ENCODE measurements at places on chromosomes 4 and X. TPM values are rescaled to one million over a fixed set of nuclear protein-coding genes. Genes with fewer than 3 reads are reported as not detected.

DNA sequence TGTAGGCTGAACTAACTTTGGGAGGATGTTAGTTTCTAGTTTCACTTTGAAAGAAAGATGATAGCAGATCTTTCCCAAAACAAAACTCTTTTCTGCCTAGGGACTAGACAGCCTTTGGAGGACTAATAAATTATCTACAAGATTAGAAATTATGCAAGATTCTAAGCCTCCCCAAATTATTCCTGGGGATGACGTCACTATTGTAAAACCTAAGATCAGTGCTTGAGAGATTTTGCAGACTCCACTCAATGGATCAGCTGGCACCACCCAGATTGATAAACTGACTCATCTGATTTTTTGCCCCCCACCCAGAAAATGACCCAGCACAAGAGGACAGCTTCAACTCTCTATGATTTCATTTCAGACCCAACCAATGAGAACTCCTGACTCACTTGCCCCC lies 1057.9 kb upstream of the DIAPH2 start:
- no peak overlapping the region for H3K27ac ChIP-seq
- DNase-seq = no peak
- H3K4me3 ChIP-seq = no peak overlapping the region
- no peaks in the 10 kb centered on the region for H3K27me3 ChIP-seq
- H3K4me1 ChIP-seq = no peaks in the 10 kb centered on the region

Gene CLDN22
- total RNA-seq = not detected

DNA sequence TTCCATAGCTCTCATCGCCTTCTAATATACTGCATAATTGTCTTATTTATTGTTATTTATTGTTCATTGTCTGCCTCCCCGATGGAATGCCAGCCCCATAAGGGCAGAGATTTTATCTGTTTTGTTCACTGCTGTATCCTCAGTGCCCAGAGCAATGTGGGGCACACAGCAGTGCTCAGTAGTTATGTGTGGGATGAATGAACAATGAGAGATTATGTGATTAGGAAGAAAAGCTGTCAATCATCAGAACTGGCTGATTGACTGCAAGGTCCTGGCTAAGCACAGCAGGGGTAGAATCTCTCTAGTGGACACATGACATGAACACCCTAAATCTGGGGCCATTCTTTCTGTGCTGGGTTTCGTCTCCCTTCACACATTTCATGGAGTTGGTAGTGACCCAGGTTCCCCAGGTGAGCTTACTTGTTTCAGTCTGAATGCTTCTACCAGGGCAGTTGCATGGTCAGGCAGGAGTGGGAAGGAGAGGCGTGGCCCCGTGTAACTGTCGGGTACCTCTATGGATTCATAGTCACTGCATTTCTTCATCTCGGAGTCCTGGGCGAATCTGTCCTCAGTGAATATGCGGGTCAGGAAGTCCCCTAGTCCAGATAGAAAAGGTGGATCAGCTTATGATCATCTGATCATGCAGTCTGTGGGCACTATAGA lies 12.6 kb downstream of the PPEF2 start:
- no peaks in the 10 kb centered on the region for H3K27me3 ChIP-seq
- H3K4me3 ChIP-seq = no peak overlapping the region
- H3K27ac ChIP-seq = no peak overlapping the region
- no peaks in the 10 kb centered on the region for H3K36me3 ChIP-seq
- H3K4me1 ChIP-seq = no peaks in the 10 kb centered on the region

DNA sequence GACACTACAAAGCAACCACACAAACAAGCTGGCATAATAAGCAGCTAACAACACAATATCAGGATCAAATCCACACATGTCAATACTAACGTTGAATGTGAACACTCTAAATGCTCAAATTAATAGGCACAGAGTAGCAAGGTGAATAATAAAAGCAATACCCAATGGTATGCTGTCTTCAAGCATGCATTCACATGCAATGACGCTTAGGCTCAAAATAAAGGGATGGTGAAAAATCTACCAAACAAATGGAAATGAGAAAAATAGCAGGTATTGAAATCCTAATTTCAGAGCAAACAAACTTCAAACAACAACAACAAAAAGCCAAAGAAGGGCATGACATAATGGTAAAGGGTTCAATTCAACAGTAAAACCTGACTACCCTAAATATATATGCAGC lies 74.0 kb upstream of the FAM47B start:
- H3K27ac ChIP-seq = no peak overlapping the region
- H3K4me3 ChIP-seq = no peak overlapping the region
- no peak for DNase-seq
- H3K4me1 ChIP-seq = peaks cover 3% of the 10 kb centered on the region
- no peaks in the 10 kb centered on the region for H3K27me3 ChIP-seq
- H3K36me3 ChIP-seq = peaks cover 3% of the 10 kb centered on the region

DNA sequence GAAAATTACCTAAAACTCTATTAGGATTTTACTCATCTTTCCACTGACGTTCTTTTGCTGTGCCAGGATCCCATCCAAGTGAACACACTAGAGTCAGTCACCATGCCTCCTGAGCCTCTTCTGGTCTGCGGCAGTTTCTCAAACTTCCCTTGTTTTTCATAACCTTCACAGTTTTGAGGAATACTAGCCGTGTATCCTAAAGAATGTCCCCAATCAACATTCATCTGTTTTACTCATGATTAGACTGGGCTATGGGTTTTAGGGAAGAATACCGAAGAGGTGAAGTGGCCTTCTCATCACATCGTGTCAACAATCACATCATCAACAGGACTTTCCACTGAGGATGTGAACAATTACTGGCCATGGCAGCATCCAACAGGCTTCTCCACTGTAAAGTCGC lies 4.8 kb downstream of the LRP2BP start:
- H3K4me1 ChIP-seq = peaks cover 5% of the 10 kb centered on the region
- DNase-seq = no peak
- H3K4me3 ChIP-seq = no peak overlapping the region
- H3K36me3 ChIP-seq = no peaks in the 10 kb centered on the region

- no peaks in the 10 kb centered on the region for H3K27me3 ChIP-seq
- no peak overlapping the region for H3K4me3 ChIP-seq
- DNase-seq = no peak
- no peaks in the 10 kb centered on the region for H3K4me1 ChIP-seq
- H3K36me3 ChIP-seq = no peaks in the 10 kb centered on the region
Observed at GRCh38 chr4:106601519-106601918, 232.9 kb upstream of the GIMD1 start.

Gene RBM46
- 0.09 TPM for total RNA-seq

GRCh38 chrX:31656013-31656412 lies 584.2 kb upstream of the FTHL17 start:
- no peaks in the 10 kb centered on the region for H3K4me1 ChIP-seq
- H3K36me3 ChIP-seq = no peaks in the 10 kb centered on the region
- DNase-seq = no peak
- no peak overlapping the region for H3K27ac ChIP-seq
- H3K4me3 ChIP-seq = no peak overlapping the region
- H3K27me3 ChIP-seq = no peaks in the 10 kb centered on the region

Gene NDUFC1
- 40.6 TPM for total RNA-seq

DNA sequence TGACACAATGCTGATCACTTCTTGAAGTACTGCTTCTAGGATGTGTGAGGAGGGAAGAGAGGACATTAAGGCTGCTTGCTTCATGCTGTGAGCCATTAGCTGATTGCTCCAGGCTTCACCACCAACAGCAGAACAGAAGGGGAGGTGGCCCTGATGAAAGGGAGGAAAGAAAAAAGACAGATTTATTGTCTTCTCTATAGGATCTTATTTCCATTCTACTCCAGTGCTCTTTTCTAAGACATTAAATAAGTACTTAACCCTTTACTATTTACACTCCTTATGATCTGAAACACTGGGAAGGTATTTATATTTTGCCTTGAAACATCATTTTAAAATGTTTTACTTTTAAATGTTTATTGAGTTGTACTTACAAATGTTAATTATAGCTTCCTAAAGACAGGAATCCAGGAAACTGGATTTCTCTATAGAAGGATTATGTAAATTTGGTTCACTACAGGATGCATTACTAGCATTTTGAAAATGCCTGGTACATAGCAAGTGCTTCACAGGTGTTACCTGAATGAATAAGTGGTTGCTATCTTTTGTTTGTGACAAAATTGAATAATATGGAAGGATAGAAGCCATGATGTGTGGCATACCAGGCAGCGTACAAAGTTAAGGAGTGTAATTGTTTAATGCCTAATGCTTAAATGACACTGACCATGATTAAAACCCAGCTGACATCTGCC lies 680.9 kb upstream of the ATOH1 start:
- no peaks in the 10 kb centered on the region for H3K27me3 ChIP-seq
- peak overlapping the region; percentile 9 for H3K4me3 ChIP-seq
- peaks cover 46% of the 10 kb centered on the region for H3K4me1 ChIP-seq
- H3K36me3 ChIP-seq = no peaks in the 10 kb centered on the region

DNA sequence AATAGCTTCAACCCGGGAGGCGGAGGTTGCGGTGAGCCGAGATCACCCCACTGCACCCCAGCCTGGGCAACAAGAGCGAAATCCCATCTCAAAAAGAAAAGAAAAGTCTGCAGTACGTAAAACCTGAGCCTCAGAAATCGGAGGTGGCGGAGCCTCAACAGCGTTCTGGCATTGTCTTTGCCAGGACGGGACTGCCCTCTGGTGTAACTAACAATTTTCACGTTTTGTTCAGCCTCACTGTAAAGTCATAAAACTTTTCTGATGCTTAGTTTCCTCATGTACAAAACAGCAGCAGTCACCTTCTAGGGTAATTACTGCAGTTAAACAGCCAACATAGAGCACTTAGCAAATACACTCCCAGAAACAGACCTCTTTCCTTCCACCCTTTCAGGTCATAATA lies 121.7 kb downstream of the RBM47 start:
- H3K27me3 ChIP-seq = no peaks in the 10 kb centered on the region
- H3K4me1 ChIP-seq = no peaks in the 10 kb centered on the region
- H3K27ac ChIP-seq = no peak overlapping the region
- H3K4me3 ChIP-seq = no peak overlapping the region
- no peaks in the 10 kb centered on the region for H3K36me3 ChIP-seq
- DNase-seq = no peak

Gene PLAC8
- total RNA-seq = 0.15 TPM

Gene ANXA10
- not detected for total RNA-seq

DNA sequence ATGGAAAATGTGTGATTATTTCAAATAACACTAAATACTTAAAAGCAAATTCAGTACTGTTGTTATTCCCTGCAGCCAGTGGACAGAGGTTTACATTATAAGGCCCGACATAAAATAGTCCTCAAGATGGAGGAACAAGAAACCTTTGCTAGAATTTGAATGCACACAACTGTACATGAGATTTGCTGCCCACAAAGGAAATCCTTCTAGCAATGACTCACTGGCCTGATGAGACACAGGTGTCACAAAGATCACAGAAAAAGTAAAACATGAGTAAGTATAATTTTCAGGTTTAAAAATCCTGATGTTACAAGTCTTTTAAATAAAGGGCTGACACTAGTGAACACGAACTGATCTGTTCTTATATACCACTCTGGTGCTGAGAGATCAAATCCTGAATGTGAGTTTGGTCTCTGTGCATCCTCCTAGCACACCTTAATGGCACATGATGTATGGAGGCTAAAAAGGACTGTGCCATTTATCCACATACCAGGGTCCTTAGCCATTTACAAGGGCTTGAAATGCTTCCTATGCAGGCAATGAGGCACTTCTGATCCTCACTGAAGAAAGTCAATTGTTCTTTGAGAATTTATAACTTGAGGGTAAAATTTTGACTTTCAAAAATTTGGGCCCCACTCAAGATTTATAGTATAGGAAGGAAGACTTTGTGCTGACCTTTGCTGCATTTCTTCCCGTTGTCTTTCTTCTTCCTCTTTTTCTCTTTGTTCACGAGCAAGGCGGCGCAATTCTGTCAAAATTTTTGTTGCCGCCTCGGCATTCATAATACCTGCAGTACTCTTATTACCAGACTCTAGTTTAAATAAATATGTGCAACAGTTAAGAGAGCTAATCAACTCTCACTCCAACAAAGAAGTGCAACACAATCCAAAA lies 23.0 kb downstream of the MAP7D3 start:
- no peaks in the 10 kb centered on the region for H3K4me1 ChIP-seq
- no peaks in the 10 kb centered on the region for H3K36me3 ChIP-seq
- H3K27me3 ChIP-seq = no peaks in the 10 kb centered on the region
- H3K27ac ChIP-seq = no peak overlapping the region
- DNase-seq = no peak
- no peak overlapping the region for H3K4me3 ChIP-seq

DNA sequence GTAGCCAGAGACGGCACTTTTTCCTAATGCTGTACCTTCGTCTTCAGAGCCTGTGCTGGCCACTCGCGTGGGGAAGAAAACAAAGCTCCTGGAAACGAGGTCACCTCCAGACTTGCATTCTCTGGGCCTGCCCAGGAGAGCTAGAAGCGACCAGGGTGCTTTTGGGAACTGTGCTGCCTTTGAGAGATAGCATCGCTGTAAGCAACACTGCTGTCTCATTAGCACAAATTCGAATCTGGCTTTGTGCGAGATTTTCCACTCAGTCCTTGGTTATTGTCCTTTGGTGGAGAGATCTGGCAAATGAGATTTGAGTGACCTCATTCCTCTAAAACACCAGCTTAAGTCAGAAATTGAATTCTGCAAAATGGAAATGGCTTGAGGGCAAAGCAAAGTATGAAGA lies 66.1 kb upstream of the TLR3 start:
- no peak overlapping the region for H3K4me3 ChIP-seq
- no peaks in the 10 kb centered on the region for H3K27me3 ChIP-seq
- H3K4me1 ChIP-seq = peaks cover 5% of the 10 kb centered on the region
- DNase-seq = no peak
- no peak overlapping the region for H3K27ac ChIP-seq

DNA sequence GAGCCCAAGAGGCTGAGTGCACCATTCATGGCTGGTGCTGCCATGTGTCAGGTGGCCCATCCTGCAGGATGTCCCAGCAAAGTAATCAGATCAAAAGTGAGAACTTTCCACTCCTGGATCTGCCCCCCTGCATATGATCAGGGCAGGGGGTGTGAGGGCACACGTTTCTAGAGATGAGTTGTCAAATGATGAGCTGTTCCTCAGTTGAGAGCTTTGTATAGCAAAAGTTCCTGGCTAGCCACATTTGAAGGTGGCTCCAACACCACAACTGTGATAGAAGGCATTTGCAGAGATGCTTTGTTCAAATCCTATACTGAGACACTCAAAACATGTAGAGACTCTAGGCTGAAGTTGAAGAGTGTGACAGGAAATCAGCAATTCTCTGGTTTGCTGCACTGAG lies 501.8 kb downstream of the BCOR start:
- no peaks in the 10 kb centered on the region for H3K36me3 ChIP-seq
- H3K27me3 ChIP-seq = no peaks in the 10 kb centered on the region
- no peak overlapping the region for H3K4me3 ChIP-seq

Gene MAGEB1
- total RNA-seq = not detected

GRCh38 chr4:11824566-11824965 lies 395.9 kb upstream of the HS3ST1 start:
- H3K36me3 ChIP-seq = no peaks in the 10 kb centered on the region
- no peak for DNase-seq
- no peak overlapping the region for H3K27ac ChIP-seq
- H3K4me1 ChIP-seq = peaks cover 19% of the 10 kb centered on the region

Gene PLAC1
- not detected for total RNA-seq

Gene PRSS48
- total RNA-seq = not detected

GRCh38 chr4:22688236-22688635 lies 4.5 kb upstream of the GBA3 start:
- no peak for DNase-seq
- H3K27ac ChIP-seq = no peak overlapping the region
- H3K4me3 ChIP-seq = no peak overlapping the region

- peaks cover 8% of the 10 kb centered on the region for H3K4me1 ChIP-seq
- no peak overlapping the region for H3K27ac ChIP-seq
- peaks cover 10% of the 10 kb centered on the region for H3K27me3 ChIP-seq
- no peaks in the 10 kb centered on the region for H3K36me3 ChIP-seq
Observed at GRCh38 chrX:153926552-153926857, 441 bp upstream of the ARHGAP4 start.

All from neural progenitor cell (in vitro differentiated cells).